ENCODE measurements at places on chromosomes 5 and 9. TPM values are rescaled to one million over a fixed set of nuclear protein-coding genes. Genes with fewer than 3 reads are reported as not detected.

Gene GARIN3
- not detected for total RNA-seq

Gene CCIN
- not detected for total RNA-seq

Gene PHYHD1
- 38.7 TPM for total RNA-seq

Gene DMRTA1
- total RNA-seq: 0.53 TPM

Gene NOL8
- 53.0 TPM for total RNA-seq

Gene TMEM167A
- total RNA-seq: 61.8 TPM

Gene SPATA31C1
- total RNA-seq: not detected

DNA sequence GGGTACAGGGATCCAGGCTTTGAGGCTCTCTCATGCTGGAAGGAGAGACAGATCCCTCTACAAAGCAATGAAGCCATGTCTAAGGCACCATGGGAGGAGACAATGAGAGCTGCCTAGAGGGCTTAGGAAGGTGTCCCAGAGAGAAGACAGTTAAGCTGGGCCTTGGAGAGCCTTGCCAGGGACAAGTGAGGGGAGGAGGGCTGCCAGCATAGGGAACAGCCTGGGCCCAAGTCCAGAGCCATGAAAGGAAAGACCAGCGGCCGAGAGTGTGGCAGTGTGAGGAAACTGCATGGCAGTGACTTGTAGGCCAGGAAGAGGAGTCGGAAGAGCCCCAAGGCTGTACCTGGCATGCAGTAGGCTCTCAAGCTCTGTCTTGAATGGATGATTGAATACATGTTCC, 88.5 kb downstream of the PSD2 start:
- no peak for DNase-seq

- DNase-seq: no peak
Observed at GRCh38 chr5:175603987-175604739, 53.7 kb upstream of the HRH2 start.

GRCh38 chr5:40386289-40386688, 293.4 kb upstream of the PTGER4 start:
- DNase-seq: no peak

DNA sequence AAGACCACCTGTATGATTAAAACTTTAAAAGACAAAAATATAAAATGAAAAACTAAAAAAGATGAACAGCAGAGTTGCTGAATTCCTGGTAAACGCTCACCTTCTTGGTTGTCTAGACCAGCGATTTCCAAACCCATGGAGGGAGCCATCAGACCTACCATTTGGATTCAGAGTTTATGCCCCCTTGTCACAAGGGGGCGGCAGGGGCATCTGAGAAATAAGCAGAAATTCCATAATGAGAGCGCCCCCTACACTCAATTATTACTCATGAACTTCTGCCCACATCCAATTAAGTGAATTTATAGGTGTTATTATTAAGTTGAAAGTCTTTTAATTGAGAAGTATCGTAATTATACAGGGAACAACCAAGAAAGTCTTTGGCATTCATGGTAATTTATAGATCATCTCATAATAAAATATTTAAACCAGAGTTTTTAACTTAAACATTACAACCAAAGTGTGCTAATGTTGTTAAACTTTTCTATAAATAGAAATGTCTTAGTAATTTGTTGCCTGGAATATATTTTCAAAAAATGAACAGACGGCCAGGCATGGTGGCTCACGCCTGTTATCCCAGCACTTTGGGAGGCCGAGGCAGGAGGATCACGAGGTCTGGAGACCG, 35.2 kb upstream of the SPATA31C2 start:
- no peak for DNase-seq

DNA sequence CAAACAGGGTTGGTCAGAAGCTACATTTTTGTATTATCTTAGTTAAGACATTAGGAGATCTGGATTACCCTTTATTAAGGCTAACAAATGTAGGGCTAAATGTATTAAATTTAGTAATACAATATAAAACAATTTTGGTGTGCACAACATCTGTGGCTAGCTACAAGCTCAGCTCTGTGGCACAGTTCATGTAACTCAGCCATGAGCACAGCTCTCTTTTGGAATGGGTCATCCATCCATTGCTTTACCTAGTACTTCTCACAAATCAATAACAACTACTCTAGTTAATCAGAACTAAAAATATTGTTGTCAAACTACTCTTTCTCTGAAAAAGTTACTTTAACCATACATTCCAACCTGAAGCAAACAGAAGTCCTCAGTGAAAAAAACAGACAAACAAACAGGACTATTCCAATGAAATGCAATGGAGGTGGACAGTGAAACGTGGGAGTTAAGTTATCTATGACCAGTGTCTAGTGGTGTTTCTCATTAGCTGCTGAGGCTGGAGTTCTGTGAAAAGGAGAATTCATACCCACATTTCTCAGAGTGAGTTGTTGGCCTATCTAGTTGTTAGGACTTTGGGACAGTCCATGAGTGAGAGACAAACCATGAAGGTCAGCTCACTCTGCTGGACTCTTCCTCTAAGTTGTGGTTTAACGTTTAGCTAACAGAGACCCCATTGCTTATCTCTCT, 55.1 kb downstream of the PIP5K1B start:
- DNase-seq: no peak

GRCh38 chr5:160923936-160924710, 72.1 kb upstream of the ATP10B start:
- no peak for DNase-seq

- DNase-seq: no peak
Observed at GRCh38 chr9:36080519-36080918, 43.8 kb downstream of the RECK start.

DNA sequence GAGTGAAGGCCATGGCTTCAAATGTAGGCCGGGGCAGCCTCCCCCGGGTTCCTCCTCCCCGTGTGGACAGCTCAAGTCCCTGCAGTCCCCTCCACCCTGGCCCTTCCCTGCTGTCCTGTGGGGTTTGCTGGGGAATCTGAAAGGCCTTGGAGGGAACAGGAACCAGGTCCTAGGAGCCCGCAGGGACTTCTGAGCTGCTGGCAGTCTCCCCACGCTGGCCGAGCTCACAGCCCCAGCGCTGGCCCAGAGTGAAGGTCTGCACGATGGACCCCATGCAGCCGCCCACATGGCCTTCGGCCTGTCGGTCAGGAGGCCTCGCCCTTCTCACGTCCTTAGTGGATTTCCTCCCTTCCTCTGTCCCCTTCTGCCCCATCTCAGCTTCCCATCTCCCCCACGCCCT, 25.7 kb upstream of the NOTCH1 start:
- no peak for DNase-seq

DNA sequence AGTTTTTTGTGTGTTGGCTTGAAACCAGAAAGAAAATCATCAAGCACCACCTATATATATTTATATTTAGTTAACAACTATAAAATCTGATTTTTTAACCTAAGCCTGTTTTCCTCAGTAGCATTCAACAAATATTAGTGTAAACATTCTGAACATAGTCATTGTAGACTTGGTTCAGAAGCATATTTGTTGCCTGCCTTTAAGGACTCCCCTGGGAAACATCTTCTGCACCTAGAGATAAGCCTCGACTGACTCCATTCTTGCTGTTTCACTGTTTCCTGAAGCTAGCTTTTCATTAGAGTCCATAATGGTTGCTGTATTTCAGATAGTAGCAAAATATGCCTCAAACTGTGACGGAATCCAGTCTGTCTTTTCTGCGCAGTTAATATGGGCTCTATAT, 123.5 kb downstream of the TRIO start:
- DNase-seq: no peak

- DNase-seq: peak; percentile 65
Observed at GRCh38 chr5:80960531-80961375, 590 bp downstream of the RASGRF2 start.
